HCT116 (cell line): ENCODE measurements at places on chromosomes 11 and 22. TPM values are rescaled to one million over a fixed set of nuclear protein-coding genes. Genes with fewer than 3 reads are reported as not detected.

GRCh38 chr22:24699876-24700275 is 74.6 kb downstream of the PIWIL3 start:
- H3K36me3 ChIP-seq = no peaks in the 10 kb centered on the region
- DNase-seq = no peak
- no peak overlapping the region for H3K27ac ChIP-seq
- H3K4me1 ChIP-seq = no peaks in the 10 kb centered on the region

DNA sequence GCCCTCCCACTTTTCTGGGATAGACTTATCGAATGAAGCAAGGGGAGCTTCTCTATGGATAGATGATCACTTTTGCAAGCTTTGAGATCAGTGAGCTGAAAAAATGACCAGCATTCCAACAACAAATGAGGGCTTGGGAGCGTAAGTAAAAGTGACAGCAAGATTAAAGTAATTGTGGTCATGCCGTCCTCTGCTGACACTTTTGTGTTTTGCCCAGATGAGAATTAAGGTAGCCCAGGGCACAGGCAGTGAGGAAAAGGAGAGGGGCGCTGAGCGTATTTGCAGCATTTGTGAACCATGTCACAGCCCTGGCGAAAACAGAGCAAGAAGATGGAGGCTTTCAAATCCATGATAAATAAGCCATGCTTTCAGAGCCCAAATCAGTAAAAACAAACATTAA is 24.6 kb upstream of the TMA7B start:
- H3K4me3 ChIP-seq = no peak overlapping the region
- peaks cover 67% of the 10 kb centered on the region for H3K27me3 ChIP-seq
- no peak for DNase-seq
- H3K27ac ChIP-seq = no peak overlapping the region
- no peaks in the 10 kb centered on the region for H3K4me1 ChIP-seq

- H3K27ac ChIP-seq = no peak overlapping the region
- no peaks in the 10 kb centered on the region for H3K4me1 ChIP-seq
- H3K36me3 ChIP-seq = peaks cover 45% of the 10 kb centered on the region
- no peak for DNase-seq
Observed at GRCh38 chr22:30940685-30941362, 27.8 kb downstream of the MORC2 start.

GRCh38 chr11:65185171-65185570 is 3.4 kb downstream of the CAPN1 start:
- DNase-seq = no peak
- no peaks in the 10 kb centered on the region for H3K27me3 ChIP-seq

- H3K27ac ChIP-seq = no peak overlapping the region
- DNase-seq = no peak
- H3K4me3 ChIP-seq = no peak overlapping the region
- H3K36me3 ChIP-seq = no peaks in the 10 kb centered on the region
Observed at GRCh38 chr11:111798279-111798678, 32.1 kb upstream of the PPP2R1B start.

DNA sequence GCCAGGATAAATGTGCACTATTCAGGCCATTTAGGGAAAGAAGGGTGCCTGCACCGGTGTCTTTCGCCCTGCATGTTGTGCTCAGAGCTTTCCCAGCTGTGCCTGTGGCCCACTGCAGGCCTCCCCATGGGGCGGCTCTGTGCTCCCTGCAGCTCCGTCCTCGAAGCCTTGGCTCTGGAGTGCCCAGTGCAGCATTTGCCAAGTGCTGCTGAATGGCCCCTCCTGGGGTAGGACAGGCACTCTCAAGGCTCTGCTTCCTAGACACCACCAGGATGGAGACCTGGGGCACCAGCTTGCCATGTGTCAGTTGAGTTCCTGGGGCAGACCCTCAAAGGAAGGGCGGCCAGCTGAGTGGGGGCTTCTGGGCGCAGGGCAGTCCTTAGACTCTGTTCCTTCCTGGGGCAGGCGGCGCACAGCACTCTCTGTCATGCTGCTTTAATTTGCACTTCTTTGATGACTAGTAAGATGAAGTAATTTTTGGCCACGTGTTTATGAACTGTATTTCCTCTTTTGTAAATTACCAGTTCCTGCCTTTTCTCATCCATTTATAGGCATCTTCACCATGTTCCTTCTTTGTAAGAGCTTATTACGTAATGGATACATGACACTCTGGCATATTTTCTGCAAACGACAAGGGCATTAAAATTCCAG is 32.1 kb upstream of the GNB1L start:
- DNase-seq = no peak
- H3K4me1 ChIP-seq = peaks cover 21% of the 10 kb centered on the region
- H3K36me3 ChIP-seq = no peaks in the 10 kb centered on the region
- H3K27ac ChIP-seq = no peak overlapping the region

- no peaks in the 10 kb centered on the region for H3K36me3 ChIP-seq
- no peaks in the 10 kb centered on the region for H3K4me1 ChIP-seq
- no peak for DNase-seq
Observed at GRCh38 chr22:40218723-40219294, 41.1 kb downstream of the TNRC6B start.

The TESMIN gene
- total RNA-seq = 24.8 TPM

The KRTAP5-7 gene
- total RNA-seq = not detected

GRCh38 chr11:32312206-32312817 is 123.0 kb downstream of the WT1 start:
- peaks cover 11% of the 10 kb centered on the region; the same call in 1 of the 2 replicates for H3K4me1 ChIP-seq
- no peak for DNase-seq
- H3K27ac ChIP-seq = no peak overlapping the region
- H3K4me3 ChIP-seq = peak overlapping the region; percentile 11; the same call in 1 of the 2 replicates

DNA sequence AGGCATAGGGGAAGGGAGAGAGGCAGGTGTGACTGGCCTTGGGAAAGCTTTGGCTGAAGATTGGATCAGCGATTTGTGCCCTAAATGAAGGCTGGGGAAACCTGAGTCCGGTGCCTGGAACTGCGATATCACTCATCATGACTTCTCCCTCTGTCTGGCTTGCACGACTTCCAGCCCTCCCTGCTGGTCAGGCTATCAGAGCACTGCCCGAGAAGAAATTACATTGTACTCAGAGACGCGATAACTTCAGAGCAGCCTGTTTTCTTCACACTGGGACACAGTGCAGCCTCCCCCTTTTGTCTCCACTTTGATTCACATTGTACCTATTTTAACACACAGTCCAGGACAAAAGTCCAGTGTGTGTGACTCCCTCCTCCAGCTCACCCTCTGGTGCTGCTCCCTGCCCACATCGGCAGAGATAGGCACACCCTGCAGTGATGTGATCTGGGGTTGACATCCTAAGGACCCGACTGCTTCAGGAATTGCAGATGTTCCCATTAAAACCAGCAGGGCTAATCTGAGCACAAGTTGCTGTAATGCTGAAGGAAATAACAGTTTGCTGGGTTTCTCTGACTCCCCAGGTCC is 62.1 kb upstream of the CADM1 start:
- DNase-seq = no peak
- H3K4me3 ChIP-seq = no peak overlapping the region
- no peaks in the 10 kb centered on the region for H3K4me1 ChIP-seq
- H3K27ac ChIP-seq = no peak overlapping the region

The OPCML gene
- total RNA-seq = not detected

The EMSY gene
- total RNA-seq = 22.7 TPM

DNA sequence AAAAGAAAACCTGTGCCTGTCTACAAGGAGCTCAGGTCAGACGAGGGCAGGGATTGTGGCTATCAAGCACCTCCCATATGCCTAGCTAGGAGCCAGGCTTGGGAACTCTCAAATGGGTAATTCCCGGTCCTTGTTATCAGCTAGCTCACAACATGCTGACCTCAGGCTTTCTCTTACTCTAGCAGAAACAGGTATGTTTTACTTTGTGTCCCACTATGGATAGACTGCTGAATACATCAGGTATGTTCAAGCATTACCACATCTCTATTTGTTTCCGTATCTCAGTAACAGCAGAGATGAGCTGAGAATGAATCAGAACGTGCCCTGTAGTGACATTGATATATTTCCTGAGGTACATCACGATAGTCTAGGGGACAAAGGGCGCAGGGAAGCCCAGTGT is 29.4 kb downstream of the SHISA8 start:
- no peaks in the 10 kb centered on the region for H3K4me1 ChIP-seq
- DNase-seq = no peak
- H3K27me3 ChIP-seq = no peaks in the 10 kb centered on the region

DNA sequence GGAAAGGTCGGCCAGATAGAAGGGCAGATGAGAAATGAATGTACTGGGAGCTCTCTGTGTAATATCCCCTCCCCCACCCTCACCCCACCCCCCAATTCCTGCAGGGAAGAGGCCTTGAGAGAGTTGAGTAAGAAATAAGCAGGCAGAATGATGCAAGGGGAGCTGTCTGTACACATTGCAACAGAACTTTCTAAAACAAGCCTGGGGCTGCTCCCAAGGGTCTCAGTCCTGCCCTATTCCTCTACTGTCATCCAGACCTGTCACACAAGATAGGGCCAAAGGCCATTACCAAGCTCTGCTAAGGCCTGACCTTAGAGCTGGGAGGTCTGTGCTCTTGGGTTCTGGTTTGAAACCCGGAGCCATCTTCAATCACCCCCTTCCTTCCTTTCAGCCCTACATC is 5.7 kb upstream of the DGAT2 start:
- DNase-seq = no peak
- H3K4me1 ChIP-seq = peaks cover 2% of the 10 kb centered on the region
- H3K36me3 ChIP-seq = no peaks in the 10 kb centered on the region

The ANKK1 gene
- total RNA-seq = 0.22 TPM

- H3K27ac ChIP-seq = no peak overlapping the region
- H3K4me1 ChIP-seq = no peaks in the 10 kb centered on the region
- DNase-seq = no peak
Observed at GRCh38 chr11:10247011-10247410, 47.0 kb downstream of the SBF2 start.

DNA sequence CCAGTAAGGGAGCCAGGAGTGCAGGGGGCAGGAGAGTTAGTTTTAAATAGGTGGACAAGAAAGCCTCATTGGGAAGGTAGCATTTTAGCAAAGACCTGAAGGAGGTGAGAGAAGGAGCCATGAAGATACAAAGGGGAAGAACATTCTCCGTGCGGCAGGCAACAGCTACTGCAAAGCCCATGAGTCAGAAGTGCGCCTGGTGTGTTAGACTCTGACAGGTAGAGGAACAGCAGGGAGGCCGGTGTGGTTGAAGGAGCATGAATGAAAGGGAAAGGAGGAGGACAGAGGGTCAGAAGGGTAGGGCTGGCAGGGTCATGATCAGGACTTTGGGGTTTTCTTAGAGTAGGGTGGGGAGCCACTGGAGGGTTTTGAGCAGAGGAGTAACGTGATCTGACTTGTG is 34.5 kb upstream of the PAMR1 start:
- no peak for DNase-seq
- no peak overlapping the region for H3K4me3 ChIP-seq
- H3K36me3 ChIP-seq = no peaks in the 10 kb centered on the region
- H3K27ac ChIP-seq = no peak overlapping the region

The TYR gene
- total RNA-seq = not detected

DNA sequence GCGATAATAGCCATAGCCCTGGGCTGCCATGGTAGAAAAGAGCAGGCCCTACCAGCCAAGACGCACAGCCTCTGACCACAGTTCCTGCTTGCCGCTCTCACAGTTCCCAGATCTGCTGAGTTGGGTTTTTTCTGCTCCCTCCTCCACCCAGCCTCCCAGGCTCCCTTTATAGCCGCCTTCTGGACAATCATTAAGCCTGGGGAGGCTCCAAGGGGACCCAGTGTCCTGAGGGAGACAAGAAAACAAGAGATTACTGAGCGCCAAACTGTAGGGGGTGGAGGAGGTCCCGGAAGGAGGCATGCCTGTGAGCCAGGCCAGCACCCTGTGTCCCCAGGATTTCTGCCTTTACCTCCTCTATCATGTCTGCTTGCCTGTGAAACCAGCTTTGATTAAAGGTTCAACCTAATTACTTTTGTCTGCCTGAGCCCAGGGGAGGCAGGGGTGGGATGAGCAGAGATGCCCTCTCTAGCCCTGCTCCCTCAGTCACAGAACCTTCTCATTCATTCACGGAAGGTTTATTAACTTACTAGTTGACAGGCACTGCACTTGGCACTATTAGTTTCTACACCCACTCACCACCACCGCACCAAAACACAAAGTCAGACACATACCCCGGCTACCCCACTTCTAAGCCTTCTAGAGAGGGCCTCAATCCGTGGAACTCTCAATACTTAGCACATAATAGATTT is 1.2 kb downstream of the SLC37A4 start:
- peak overlapping the region; percentile 89 for H3K27ac ChIP-seq
- peaks cover 13% of the 10 kb centered on the region; the same call in 1 of the 2 replicates for H3K36me3 ChIP-seq
- DNase-seq = no peak
- H3K4me1 ChIP-seq = peaks cover 38% of the 10 kb centered on the region

DNA sequence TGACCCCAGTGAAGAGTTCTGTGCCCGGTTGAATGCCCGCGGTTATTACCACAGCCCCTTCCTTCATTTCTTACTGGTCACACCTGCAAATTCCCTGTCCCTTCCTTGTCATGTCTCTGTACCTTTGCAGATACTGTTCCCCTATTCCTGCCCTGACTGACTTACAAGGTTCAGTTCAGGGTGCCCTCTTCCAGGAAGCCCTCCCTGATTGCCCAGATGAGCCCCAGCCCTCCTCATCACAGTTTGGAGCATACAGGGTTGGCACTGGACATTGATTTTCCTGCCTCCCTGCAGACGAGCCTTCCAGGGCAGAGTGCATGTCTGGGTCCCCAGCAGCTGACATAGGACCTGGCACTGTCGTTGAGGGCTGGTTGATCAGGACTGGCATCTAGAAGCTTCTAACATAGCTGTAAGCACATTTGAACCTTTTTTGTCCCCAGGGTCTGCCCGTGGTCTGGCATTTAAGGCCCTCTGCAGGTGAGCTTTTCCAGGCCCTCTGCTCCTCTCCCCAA is 70.4 kb upstream of the SHISAL1 start:
- peaks cover 13% of the 10 kb centered on the region for H3K27me3 ChIP-seq
- no peak for DNase-seq
- no peaks in the 10 kb centered on the region for H3K4me1 ChIP-seq
- no peak overlapping the region for H3K27ac ChIP-seq

- peak overlapping the region; percentile 100 for H3K27ac ChIP-seq
- peaks cover 29% of the 10 kb centered on the region for H3K4me1 ChIP-seq
- no peak for DNase-seq
Observed at GRCh38 chr22:41446057-41446501, 522 bp downstream of the TOB2 start.

The POU2AF3 gene
- total RNA-seq = not detected

- H3K4me3 ChIP-seq = no peak overlapping the region
- no peaks in the 10 kb centered on the region for H3K27me3 ChIP-seq
- no peak overlapping the region for H3K27ac ChIP-seq
- H3K4me1 ChIP-seq = peaks cover 8% of the 10 kb centered on the region
- peak; percentile 35 for DNase-seq
- H3K36me3 ChIP-seq = no peaks in the 10 kb centered on the region
Observed at GRCh38 chr11:27524155-27524554, 17.6 kb upstream of the LIN7C start.

- H3K27ac ChIP-seq = peak overlapping the region; percentile 53
- H3K36me3 ChIP-seq = no peaks in the 10 kb centered on the region
- H3K4me3 ChIP-seq = no peak overlapping the region
- peak; percentile 76 for DNase-seq
Observed at GRCh38 chr22:35921777-35922176, 106.8 kb downstream of the RBFOX2 start.

DNA sequence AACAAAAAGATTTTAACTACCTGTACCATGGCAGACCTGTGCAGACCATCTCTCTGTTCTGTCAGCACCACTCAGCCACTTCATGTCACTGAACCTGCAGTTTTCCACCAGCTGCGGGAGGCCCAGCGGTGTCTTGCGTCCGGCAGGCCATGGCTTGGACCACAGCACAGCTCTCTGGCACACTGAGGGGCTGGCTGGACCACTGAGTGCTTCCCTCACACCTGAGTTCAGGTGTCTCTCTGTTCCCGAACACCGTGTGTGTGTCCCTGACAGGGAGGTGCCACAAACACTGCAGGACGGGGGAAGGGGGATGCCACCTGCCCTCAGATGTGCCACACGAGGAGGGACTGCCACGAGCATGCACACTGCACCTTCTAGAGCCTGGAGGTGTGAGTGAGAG is 17.7 kb downstream of the MOV10L1 start:
- H3K4me1 ChIP-seq = no peaks in the 10 kb centered on the region
- DNase-seq = no peak
